ENCODE measurements at places on chromosomes 7 and 10.
A peak's percentile ranks its signal among the peaks of the same experiment; 100 is the strongest.

GRCh38 chr7:31371621-31372020 is 31.1 kb upstream of the NEUROD6 start:
- no peak for DNase-seq

DNA sequence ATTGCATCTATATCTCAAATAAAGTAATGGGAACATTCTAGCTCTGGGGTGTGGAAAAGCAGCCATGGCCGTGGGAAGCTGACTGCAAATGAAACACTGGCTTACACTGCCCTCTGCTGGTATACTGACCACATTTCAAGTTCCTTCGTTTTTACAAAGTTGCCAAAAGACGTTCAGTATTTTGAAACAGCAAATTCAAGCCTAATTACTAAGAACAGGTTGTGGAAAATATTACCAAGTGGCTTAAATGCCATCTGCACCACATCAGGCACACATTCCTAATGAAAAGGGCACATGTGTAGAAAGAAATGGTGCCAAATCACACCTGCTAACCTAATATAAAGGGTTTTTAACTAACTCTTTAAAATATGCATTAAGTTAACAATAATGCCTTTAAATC is 83.9 kb downstream of the JAZF1 start:
- peak; percentile 53 for DNase-seq

GRCh38 chr10:95756041-95756761 is at the start of gene ENTPD1:
Gene ENTPD1, plus strand, starts transcription at chr10:95756163. Its CDS starts 77 bp downstream, at chr10:95756240.
- DNase-seq: no peak

GRCh38 chr7:68601826-68602225 is 996.4 kb upstream of the AUTS2 start:
- DNase-seq: no peak

DNA sequence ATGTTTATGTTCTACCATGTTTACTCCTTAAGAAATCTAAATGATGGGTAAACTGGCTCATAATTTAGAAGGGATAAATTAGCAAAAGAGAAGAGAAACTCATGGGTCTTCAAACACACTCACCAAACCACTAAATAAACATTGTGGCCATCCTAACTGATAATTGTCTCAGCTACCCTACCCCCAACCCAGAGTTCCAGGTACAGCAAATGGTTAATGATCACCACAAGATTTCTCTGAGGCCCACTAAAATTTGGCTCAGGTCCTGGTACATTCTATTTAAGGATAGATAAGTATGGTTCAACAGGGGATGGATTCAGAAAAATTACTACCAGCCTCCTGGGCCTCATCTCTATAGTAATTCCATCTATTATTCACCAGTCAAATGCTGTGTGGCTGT is 21.4 kb downstream of the SLC25A13 start:
- no peak for DNase-seq

DNA sequence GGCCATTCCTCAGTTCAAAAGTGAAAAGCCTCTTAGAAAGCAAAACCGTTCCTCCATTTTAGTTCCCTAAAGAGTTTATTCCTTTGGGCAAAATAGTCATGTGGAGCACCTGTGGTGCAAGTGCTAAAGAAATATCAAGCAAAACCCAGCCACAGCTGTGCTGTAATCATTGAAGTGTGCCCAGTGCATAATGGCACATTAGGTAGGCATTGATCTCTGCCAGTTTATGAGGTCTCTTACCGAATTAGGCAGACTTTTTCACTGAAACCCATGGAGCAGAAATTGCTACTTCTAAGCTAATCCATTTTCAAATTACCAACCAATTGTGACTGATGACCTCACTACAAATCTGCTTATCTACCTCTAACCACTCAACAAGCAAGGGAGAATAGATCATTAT is 97.2 kb upstream of the SEMA3A start:
- DNase-seq: no peak
